ENCODE measurements at places on chromosomes 3 and 15.

- DNase-seq: peak; percentile 4
These were observed 95.7 kb upstream of the C3orf80 start for GRCh38 chr3:160129459-160130061.

- DNase-seq: no peak
These were observed 23.5 kb downstream of the TMEM43 start for GRCh38 chr3:14148041-14148985.

- no peak for DNase-seq
These were observed 25.1 kb downstream of the ADCY5 start for GRCh38 chr3:123423806-123424205.

- DNase-seq: peak; percentile 58
These were observed 20.9 kb downstream of the PGBD4 start for GRCh38 chr15:34122771-34123183.

DNA sequence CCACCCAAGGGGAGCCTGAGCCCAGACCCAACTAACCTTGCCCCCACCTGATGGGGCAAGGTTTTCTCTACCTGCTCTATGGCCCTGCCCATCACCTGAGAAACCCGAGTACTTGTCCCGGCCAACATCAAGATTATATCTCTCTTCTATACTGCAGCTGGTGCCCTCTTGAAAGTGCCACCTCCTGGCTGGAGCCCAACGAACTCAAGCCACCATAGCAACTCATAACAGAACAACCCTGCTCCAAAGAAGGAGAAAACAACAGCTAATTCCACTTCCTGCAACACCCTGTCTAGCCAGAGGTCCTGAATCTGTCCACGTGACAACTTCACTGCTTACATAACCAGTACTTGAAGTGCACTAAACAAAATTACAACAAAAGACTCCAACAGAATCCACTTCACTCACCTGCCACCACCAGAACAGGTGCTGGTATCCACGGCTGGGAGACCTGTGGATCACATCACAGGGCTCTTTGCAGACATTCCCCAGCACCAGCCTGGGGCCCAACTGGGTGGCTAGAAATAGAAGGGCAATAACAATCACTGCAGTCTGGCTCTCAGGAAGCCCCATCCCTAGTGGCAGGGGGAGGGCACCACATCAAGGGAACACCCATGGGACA, 49.2 kb downstream of the PIERCE2 start:
- DNase-seq: no peak

- DNase-seq: no peak
These were observed 28.8 kb upstream of the IMPDH2 start for GRCh38 chr3:49058011-49058410.

DNA sequence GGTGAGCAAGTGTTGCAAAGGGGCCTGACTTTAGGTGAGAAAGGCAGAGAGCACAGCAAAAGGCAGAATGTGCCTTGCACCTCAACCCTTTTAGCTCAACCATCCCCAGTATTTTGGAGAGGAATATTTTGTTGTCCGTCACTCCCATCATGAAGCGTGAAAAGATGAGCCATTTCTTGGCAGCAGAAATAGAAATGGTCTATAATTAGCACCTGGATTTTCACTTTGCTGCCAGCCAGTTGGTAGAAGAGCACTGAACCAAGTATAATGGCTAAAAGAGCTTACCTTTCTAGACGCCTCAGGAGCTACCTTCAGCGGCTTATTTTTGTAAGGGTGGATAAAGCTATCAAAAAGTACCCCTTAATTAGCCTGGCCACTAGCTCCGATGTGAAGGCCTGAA, 406.7 kb downstream of the OCA2 start:
- DNase-seq: no peak

DNA sequence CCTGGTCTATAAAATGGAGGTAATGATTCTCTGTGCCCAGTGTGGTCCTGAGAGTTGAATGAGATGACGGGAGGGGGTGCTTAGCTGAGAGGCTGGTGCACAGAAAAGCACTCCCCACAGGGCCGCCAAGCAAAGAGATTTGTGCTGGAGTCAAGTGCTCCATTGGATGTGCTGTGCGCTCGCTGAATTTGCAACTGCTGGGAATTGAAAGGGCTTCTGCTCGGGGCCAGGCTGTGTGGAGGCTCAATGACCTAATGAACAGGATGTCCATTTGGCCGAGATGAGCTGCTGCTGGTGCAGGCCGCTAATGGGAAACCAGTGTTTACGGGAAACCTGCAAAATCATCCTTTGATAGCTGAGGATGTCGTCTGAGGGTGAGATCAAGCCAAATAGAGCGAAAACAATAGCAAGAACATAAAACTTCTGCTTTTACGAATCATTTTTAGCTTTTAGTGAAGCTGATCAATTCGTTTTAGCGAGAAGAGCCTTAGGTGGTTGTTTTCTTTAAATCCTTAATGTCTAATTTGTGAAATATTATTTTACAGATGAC, 211.7 kb downstream of the GABRG3 start:
- DNase-seq: no peak

DNA sequence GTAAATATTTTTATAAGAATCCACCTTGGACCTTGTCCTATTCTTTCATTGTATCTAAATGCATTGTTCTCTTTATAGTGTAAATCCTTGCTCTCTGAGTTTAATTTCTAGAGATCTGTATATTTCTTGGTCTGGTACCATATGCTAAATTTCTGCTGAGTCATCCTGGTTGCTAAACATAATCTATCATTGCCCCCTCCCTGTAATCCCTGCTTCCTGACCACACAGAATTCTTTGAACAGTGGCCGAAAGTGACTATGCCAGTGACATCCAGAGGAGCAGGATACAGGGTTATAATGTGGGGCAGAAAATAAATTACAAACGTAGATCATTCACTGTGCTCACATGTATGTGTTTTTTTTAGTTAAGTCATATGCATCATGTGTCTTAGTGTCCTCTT, 143.1 kb downstream of the DIPK2A start:
- no peak for DNase-seq

DNA sequence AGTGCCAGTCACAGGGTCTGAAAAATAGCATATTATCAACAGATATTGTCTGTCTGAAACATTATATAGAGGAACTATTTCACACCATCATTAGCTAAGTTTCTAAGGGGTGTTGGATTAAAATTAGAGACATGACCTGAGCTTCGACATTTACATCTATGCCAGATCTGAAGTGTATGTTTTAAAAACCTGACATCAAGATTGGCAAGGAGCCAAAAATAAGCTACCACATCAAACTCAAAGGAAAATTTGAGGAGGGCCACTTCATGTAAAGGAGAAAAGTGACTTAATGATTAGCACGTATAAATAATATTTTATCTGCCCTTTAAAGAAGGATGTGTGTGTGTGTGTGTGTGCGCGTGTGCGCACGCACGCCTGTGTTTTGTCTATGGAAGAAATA, 752.0 kb upstream of the GRM7 start:
- DNase-seq: no peak

DNA sequence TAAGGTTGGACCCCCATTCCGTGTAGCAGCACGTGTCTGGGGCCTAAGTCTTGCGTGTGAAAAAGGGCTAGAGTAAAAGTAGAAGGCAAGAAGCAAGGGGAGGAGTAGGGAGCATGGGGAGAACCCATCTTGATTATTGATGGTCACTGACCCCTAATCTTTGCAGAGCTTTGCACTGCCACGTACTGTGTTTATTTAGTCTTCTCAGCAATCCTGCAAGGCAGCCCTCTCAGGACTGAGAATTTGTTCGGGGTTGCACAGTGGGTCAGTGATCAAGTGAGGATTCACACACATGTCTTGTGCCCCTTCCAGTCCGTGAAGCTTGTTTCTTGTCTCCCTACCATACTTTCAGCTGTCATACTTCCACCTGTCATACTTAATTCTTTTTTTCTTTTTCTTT, 7.2 kb downstream of the SEMA4B start:
- DNase-seq: no peak

GRCh38 chr3:194732617-194733016, 46.9 kb downstream of the FAM43A start:
- DNase-seq: no peak

- DNase-seq: no peak
These were observed 1.1 kb downstream of the SEC11A start for GRCh38 chr15:84714821-84715220.

- no peak for DNase-seq
These were observed 425.3 kb upstream of the UBE2E2 start for GRCh38 chr3:22777834-22778233.

DNA sequence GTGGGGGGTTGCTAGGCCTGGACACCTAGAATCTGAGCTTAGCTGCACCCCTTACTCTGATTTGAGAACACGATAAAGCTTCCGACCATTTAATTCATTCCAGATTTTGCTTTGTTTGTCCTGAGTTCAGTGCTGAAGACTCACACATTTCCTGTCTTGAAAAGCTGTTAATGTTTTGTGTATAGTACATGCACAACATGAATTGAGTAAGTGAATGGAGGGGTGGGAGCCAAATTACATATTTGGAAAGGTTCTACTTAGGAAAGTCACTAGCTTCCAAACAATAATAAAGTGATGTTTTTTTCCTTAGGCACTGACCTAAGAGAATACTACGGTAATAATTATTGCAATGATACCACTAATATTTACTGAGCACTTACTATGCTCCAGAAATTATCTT, 955.2 kb upstream of the NR2F2 start:
- DNase-seq: no peak

DNA sequence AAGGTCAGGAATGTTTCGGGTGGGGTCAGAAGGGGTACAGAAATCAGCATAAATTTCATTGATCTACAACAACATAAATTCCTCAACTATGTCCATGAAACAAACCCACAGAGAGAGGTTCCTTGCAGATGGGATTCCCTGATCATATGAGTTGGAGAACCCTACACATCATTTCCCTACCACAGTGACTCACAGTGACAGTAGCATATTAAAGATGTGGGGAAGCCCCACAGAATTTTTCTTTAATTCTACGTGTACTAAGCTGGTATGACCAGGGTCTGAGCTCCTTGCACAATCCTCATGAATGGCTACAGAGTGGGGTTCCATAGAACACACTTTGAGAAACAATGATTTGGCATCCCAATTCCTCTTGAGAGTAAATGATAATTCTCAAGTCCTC, 116.9 kb upstream of the RAD18 start:
- DNase-seq: no peak

GRCh38 chr3:25088284-25088683, 339.8 kb upstream of the RARB start:
- peak; percentile 66 for DNase-seq

DNA sequence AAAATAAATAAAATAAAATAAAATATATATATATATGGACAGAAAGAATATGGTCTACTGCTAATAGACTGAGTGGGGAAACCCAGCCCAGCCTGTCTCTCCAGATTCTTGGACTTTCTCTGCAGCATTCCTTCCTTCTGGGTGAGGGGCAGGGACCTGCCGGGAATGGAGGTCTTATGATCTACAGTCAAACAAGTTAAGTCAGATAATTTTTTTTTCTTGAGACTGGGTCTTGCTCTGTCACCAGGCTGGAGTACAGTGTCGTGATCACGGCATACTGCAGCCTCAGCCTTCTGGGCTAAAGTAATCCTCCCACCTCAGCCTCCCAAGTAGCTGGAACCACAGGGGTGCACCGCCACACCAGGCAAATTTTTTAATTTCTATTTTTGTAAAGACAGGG, 33.5 kb upstream of the ZNF774 start:
- DNase-seq: no peak

DNA sequence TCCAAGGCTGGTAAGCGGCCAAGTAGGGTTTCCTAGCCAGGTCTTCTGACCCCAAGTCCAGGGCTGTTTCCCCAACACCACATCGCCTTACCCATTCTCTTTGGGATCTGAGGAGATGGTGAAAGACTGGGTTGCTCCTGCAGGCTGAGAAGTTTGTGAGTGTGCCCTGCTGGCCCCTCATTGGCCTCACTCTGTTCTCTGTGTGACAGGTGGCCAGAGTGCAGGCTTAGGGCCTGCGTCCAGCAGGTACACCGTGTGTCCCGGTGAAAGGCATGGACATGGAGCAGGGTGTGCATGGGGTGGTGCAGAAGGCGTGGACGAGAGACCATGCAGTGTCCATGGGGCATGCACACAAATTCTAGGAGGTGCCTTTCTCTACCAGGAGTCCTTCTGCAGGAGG, 91.3 kb downstream of the DGKG start:
- no peak for DNase-seq

DNA sequence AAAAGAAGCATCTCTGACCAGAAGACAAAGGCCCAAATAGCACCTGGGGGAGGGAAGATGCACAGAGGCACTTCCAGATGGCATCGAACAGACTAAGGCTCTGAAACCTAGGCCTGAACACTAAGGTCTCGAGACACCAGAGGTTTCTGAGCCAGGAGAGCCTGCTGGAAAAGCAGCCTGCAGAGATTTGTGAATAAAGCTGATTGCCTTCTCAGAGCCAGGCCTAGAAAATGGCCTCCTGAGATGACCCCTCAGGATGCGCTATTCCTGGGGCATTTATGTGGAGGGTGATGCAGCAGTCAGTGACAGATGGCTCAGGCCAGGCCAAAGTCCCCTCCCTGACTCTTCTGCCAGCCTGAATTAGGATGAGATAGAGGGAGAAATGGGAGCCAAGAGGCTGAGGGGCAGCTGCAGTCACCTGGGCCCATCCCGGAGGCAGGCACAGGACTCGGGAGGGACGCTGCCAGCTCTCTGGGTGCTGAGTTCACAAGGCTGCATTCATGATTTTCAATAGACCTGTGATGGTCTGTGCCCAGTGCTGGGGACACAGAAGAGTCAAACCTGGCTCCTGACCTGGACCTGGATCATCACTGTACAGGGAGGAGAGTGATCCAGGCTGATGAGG, 6.9 kb downstream of the PRSS50 start:
- no peak for DNase-seq
